T-cell (primary cell): ENCODE measurements at places on chromosomes 1 and 21.

- no peak for DNase-seq
These were observed 69.1 kb downstream of the SLC66A1 start for GRCh38 chr1:19381261-19381660.

DNA sequence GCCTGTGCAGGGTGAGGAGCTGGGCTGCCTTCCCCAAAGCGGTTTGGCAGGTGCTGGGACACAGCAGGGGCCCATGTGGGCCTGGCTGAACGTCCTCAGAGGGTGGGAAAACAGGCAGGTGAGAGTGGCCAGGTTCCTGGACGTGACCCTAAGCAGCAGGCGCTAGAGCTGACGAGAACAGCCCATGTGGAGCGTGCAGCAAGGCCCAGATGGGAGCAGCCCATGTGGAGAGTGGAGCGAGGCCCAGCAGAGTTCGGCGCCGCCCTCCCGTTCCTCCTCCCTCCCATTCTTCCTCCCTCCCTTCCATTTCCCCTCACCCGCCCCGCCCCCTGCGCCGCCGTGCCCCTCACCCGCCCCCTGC, 314.4 kb upstream of the VAMP3 start:
- no peak for DNase-seq

DNA sequence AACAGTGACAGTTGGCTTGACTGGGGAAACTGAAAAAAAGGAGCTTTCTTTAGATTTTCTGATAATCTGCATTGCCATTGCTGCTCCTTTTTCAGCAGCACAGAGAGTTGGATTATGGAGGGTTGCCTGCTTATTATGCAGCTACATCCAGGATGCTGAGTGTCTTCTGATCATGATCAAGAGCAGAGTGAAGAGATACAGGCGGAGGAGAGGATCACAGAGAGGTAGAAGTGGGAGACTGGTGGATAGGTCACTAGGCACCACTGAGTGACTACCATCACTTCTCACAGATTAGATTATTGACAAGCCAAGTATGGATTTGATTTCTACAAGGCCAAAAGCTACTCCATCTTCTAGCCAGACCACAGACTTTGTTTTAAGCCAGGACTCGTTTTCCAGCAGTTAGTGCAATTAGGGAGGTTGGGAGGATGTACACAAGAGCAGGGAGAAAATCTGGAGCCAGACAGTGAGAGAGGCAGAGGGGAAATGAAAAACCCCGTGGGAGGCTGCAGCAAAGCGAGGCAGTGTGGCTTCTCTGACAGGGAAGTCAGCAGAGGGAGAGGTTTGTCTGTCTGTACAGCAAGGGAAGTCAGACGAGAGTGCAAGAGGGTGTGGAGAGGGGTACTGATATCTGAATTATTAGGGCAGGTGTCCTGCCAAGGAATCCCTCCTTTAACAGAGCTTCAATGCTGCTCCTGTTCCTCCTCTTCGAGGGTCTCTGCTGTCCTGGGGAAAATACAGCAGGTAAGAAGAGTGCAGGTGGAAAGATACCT, at the start of gene CD1E:
CD1E (plus strand) TSS at position 592 of the 773 bp plus-strand sequence; CDS start at position 687, 95 bp downstream.
- no peak for DNase-seq

GRCh38 chr1:193256019-193256418, 69.6 kb upstream of the B3GALT2 start:
- no peak for DNase-seq

GRCh38 chr1:66833112-66833511, 32.0 kb upstream of the INSL5 start:
- DNase-seq = no peak

- no peak for DNase-seq
These were observed 16.2 kb downstream of the CCSAP start for GRCh38 chr1:229326601-229327000.

DNA sequence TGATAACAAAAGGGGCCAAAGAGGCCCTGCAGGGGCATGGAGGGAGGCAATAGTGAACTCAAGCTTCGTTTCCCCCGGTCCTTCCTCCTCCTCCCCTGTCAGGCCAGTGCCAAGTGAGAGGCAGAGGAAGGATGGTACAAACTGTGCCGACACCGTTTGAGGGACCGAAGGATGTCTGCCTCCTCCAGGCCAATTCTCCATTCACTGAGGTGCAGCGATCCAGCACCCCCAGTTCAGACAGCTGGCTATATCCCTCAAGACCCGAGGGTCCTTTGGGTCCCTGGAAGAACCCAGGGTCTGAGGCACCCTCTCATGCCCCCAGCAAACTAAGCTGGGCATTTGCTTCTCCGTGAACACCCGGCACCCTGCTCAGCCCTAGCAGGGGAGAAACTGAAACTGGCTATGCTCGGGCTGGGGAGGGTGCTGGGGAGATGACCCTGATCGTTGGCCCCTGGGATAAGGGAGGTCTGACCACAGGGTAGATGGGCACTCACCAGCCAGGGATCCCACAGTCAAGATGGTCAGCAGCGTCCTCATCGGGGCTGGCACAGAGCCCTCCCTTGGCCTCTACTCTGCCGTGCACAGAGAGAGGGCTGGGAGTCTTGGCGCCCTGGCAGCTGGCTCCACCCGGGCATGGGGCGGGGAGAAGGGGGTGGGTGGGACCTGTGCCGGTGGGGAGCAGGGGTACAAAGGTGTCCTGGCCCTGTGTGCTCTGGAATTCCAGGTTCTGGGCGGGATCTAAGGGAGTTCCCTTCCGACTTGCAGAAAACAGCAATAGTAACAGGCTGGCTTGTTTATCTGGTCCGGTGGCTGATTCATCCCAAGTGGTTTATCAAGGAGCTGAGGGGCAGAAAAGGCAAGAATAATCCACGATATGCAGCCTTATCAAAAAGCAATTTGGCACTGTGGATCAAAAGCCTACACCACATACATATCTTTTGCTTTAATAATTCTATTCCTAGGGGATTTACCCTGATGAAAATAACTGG, at the start of gene IL22RA1:
IL22RA1 (minus strand) TSS at position 595 of the 989 bp plus-strand sequence; CDS start at position 537, 58 bp downstream.
- DNase-seq = no peak

- no peak for DNase-seq
These were observed 1.1 kb upstream of the LMNA start for GRCh38 chr1:156113282-156113950.

- no peak for DNase-seq
These were observed 46.1 kb upstream of the SRP9 start for GRCh38 chr1:225731491-225731890.

DNA sequence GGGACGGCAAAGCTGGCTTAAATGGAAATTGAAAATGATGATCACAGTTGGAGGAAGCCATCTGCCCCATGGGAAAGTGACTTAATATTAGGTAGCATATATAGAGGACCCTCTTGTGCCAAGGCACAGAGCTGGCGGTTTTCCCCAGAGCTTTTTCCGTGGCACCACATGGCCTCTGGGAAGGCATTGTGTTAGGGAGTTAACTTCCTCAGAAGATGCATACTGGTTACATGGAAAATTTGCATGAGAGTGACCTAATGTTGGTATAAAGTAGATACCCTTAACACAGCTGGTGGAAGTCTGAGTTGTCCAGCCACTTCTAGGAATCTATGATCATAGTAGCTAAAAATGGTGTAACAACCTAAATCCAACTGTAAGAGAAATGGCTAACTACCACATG, 27.3 kb downstream of the CAP1 start:
- DNase-seq = no peak

DNA sequence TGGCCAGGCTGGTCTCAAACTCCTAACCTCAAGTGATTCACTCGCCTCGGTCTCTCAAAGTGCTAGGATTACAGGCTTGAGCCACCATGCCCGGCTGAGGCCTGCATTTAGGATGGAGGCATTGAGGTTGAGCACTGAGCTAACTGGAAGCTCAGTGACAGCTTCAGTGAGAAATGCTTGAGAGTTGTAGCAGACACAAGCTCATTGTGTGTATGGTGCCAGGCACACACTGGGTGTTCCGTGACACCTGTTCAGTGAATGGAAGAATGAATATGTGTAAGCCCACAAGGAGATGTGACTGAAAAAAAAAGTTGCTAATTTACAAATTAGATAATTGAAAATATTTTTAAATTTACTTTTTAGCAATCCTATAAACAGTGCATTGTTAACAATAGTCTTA, 21.8 kb downstream of the LURAP1 start:
- DNase-seq = no peak

- no peak for DNase-seq
These were observed 12.3 kb downstream of the SMG5 start for GRCh38 chr1:156270314-156270713.

GRCh38 chr1:206883160-206883559, 14.1 kb upstream of the IL24 start:
- no peak for DNase-seq

DNA sequence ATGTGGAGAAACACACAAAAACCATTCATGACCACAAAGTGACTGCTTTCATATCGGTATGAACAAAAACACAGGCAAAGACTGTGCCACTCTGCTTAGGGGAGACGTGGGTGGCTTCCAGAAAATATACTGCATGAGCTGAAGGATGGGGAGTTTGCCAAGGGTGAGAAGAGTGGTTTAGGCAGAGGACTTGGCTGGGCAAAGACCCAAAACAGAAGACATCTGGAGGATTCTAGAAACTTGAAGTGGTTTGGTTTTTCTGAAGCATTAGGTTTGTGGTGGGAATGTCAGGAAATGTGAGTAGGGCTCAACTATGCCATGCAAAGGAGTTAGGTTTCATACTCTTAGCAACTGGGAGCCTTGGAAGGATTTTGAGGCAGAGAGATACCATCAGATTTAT, 26.6 kb upstream of the DNM3 start:
- no peak for DNase-seq

- no peak for DNase-seq
These were observed 69.8 kb downstream of the HFM1 start for GRCh38 chr1:91334856-91335255.

DNA sequence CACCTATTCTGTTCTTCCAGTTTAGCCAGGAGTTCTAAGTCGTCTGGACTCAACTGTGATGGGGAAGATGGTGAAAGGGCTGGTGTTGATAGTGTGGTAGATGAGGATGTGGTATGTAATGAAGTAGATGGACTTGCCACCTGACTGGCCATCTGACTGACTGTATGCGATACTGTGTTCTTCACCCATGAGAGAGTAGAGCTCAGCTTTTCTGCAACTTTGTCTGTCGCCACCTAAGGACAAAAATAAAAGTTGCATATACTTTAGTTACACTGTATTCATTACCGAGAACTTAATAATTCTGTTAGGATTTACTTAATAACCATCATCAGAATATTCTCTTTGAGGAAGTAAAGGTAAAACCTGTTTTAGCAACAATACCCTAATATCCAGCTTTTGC, 48.5 kb downstream of the EVI5 start:
- DNase-seq = no peak

- no peak for DNase-seq
These were observed 40.7 kb downstream of the NME7 start for GRCh38 chr1:169326956-169327268.

DNA sequence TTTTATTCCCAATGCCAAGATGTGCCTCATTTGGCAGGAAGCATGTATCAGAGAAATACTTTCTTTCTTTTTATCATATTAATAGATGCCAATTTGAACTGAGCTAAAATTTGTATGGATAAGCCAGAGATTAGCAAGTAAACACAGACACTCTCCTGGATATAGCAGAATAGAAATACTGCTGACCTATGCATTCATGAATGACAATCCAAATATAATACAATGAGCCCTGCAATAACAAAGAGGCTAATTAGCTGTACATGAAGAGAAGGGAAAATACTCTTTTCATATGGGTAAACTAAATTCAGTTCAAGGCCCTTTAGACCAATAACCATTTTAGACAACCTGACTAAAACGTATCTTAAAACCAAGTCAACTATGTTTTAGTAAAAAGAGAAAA, 388.1 kb upstream of the NR5A2 start:
- no peak for DNase-seq

DNA sequence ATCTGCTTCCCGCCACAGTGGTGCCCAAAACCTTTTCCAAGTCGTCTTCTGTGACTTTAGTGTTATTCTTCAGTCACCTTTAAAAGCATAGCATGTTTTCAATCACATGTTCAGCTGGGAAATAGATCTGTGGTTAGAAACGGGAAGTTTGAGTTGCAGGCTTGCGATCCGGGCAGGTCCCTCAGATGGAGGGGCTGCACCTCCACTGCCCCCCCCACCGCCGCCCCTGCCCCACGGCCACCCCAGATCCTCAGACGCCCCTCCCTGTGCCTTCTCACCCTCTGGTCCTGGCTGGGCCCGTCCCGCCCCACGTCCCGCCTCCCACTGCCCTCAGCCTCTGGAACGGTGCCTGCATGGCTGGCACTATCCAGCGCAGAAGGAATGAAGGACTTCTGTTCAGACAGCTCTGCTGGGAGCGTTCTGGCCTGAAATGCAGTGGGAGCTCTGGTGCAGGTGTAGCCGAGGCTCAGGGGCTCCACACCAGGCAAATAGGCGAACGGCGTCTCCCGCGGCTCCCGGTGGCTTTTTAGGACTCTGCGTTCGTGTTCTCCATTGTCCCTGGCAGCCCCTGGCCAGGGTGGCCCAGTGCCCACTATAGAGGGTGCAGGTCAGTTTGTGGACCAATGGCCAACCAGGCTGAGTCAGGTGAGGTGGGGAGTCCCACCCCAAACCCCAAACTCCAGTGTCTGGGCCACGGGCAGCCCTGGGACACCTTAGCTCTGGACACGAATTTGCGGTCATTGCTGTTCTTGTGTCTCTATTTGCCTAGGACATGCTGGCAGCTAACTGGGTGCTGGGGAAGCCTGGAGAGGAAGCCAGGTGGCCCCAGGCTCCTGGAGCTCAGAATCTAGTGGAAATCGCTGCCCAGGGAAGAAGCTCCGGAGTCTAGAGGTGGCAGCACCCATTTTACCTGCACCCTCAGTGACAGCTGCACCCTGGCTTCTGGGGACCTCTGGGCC, 67.1 kb downstream of the FAAP20 start:
- DNase-seq = no peak

GRCh38 chr1:156258859-156259258, 11.0 kb upstream of the PAQR6 start:
- no peak for DNase-seq

DNA sequence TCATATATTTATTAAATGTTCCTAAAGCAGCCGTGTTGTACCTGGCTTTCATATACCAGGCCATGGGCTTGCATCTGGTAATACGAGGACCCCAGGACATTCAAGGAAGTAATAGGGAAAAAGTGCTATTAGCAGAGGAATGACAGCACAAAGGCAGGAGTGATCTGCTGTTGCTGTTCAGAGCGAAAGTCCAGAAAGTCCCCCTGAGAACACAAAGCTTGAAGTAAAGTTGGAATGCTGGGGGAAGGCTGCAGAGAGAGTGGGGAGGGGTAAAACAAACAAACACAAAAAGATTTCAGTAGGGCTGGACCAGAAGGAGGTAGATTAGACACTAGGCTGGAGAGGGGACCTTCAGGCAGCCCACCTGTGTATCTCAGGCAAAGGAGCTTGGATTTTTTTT, 94.6 kb upstream of the C8B start:
- DNase-seq = no peak

GRCh38 chr1:99560207-99561040, 85.5 kb upstream of the PALMD start:
- DNase-seq = no peak
